ENCODE measurements at places on chromosomes 4 and X. TPM values are rescaled to one million over a fixed set of nuclear protein-coding genes. Genes with fewer than 3 reads are reported as not detected.

The ZMYM3 gene
- 13.6 TPM for total RNA-seq

The TSPAN7 gene
- total RNA-seq = 0.17 TPM

The EVC2 gene
- total RNA-seq = 7.0 TPM

The CT83 gene
- not detected for total RNA-seq

The ADH1A gene
- total RNA-seq = not detected

The CLCN5 gene
- total RNA-seq = 2.2 TPM

The PNMA5 gene
- total RNA-seq = not detected
